ENCODE measurements at places on chromosomes 6 and 20.

DNA sequence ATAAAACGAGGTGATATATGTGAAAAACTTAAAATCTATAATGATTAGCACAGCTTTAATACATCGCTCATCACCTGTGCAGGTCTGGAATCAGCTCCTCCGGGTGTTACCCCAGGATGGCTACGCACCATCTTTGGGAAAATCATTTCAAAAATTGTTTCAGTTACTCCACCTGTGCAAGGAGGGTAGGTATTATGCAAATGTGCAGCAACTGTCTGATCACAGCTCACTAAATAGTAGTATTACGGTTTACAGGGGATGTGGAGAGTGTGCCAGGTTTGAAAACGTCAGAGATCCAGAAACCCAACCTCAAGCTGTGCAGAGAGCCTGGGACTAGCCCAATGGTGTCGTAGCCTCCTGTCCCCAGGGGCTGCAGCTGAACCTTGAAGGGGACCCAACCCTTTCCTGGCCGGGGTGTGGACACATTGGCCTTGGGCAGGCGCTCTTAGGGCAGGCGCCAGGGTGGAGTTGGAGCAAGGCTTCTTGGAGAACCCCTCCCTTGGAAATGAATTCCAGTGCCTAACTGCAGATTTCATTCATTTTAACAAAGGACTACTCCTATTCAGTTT lies 24.2 kb upstream of the SGK1 start:
- no peak for DNase-seq

- no peak for DNase-seq
Measured at GRCh38 chr6:143745166-143746133, 67.7 kb downstream of the PHACTR2 start.

DNA sequence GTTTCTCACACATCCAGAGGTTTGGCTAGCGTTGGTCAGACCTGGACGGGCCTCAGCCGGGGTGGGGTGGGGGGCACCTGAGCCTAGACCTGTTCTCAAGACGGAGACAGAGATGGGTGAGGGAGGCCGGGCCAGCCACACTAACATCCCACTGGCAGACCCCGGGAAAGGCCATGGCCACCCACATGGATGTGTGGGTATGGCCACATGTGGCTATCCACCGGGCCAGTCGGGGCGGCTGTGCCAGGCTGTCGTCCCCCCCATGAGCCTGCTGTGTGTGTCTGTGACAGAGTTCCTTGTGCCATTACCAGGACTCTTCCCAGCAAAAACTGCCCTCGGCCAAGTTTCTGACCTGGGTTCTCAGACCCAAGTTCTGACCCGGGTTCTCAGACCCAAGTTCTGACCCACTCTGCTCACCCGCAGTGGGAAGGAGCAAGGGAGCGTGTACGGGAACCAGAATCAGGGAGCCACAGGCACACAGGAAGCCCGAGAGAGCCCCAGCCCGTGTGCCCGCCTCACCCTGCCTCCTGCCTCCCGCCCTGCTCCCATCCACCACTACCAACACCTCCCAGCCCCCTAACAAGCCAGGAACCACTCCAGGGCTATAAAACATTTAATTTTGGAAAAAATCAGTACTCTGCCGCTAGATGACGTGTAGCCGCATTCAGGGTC lies 255.5 kb downstream of the TAF4 start:
- DNase-seq, result no peak

DNA sequence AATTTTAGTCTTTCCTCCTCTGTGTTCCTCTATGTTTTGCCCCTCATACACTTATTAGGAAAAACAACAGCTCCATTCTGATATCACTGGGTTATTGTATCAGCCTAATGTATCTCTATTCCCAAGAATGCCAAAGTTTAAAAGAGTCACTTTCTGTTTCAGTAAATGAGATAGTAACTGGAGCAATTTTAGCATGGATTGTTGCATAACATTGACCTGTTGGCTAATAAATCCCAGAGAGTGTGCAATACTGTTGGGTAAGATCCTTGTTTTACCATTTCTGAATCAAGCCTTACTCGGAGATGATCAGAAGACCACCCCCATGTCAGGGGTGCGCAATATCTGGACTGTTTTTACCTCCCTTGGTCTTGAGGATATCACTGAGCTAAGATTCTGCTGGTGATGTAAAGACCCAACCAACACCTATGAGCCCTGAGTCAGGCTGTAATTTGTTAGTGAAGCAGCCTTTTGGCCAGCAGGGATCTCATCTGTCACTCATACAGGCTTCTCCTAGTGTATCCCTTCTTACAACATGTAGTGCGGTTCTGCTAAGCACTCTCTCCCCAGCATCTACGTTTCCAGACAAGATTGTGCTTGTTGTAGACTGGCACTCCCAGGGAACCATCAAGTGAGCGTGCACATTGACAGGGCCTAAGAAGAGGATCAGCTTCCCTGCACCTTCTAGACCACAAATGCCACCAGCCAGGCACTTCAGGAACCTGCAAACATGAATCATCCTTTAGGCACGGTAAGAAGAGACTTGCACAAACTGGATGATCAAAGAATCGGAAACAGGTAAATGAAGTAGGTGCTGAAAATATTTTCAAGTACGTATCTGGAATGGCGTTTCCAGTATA lies 11.5 kb upstream of the IPCEF1 start:
- DNase-seq, result no peak

GRCh38 chr6:132751306-132751705 lies 6.4 kb downstream of the VNN2 start:
- DNase-seq, result peak; percentile 44

DNA sequence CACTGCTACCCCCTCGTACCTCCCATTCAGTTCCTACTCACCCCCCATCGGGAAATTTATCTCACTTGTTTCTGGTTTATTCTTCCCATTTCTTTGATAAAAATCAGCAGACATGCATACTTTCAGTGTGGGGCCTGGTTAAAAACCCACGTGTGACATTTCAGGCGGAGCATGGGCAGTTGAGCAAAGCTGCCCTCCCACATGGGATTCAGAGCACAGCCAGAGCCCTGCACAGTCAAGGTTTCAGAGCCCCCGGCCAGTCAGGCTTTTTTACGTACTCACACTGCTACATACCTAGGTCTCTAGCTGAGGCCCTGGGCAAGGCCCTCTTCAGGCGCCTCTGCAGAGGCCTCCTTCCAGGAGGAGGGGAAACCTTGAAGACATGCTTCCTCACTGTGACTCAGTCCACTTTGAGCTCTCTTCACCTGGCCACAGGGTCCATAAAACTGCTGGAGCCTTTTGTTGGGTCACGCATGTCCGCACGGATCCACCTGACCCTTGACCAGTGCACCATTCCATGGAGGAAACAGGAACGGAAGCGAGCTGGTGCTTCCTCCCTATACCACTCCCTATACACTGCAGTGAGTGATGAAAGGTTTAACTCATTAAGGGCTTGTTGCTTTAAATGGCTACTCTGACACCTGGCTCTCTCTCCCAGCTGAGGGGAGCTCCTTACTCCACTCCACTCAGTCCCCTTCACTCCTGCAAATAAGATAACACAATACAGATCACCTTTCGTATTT lies 713.3 kb downstream of the PRKN start:
- no peak for DNase-seq

DNA sequence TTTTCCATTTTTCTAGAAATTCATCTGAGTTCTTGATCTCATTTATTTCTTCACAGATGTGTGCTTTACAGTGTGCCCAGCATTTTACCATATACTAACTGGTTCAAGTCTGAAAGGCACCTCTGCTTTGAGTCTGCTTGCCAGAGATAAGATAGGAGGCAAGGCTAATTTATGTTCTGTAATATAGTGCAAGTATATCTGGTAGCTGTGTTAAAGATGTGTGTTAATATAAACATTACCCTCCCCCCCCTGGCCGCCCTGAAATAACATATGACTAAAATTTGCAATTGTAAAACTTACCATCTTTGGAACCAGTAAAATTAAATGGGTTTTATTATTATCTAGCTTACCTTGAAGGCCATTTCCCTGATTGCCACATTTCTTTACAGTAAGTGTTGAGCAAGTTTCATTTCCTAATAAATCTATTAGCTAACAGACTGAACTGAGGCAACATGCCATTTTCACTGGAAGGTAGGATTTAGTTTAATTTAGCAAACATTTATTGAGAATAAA lies 2.7 kb downstream of the FBXO9 start:
- no peak for DNase-seq

DNA sequence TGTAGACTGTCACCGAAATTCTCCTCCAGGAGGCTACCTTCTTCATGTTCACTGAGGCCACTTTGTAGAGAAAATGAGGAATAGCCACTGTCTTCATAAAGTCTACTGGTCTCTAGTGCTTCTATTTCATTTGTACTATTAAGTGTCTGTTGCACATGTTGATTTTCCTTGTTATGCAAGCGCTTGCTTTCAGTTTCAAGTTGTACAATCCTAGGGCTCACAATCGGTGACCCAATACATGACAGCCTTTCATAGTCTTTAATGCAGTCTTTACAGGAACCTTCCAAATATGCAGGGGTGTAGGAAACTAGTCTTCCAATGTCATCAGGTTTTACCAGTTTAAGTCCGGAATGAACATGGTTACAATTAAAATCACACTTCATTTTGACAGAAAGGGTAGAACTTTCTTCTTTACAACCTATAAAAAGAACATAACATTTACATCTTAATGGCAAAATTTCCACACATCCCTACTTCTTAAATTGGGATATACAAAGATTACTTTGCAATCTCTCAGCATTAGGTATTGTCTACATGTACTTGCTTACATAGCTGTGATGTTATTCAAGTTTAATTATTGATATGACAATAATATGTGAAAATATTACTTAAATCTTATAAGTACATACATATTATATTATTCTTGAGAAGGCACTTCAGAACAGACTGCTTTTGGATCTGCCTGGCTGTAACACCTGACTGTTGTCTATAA lies 7.5 kb downstream of the FBXO5 start:
- peak; percentile 26 for DNase-seq

GRCh38 chr6:56807326-56807988 lies 147.4 kb upstream of the BEND6 start:
- DNase-seq, result no peak

- no peak for DNase-seq
Measured at GRCh38 chr6:167495506-167496401, 170.9 kb downstream of the TTLL2 start.

GRCh38 chr6:109073344-109074132 lies 21.1 kb downstream of the SESN1 start:
- DNase-seq, result peak; percentile 63

DNA sequence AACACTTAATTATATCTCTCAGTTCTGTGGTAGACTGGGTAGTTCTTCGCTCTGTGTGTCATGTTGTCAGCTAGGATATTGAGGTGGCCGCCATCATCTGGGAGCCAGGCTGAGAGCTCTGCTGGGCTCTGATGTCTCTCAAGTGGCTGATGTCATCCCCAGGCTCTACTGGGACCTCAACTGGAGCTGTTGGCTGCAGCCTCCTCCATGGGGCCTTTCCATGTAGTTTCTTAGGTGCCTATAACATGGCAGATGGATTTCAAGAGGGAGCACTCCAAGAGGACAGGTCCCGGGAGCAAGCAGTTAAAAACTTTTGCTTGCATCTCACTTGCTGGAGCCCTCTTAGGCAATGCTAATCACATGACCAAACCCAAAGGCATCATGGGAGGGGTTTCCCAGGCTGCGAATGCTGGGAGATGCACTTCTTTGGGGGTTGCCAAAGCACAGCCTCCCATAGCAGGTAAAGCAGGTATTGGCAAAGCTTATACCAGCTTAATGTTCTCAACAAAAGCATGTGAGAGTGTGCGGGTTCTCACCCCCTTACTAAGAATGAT lies 129.8 kb downstream of the TMEM242 start:
- no peak for DNase-seq

DNA sequence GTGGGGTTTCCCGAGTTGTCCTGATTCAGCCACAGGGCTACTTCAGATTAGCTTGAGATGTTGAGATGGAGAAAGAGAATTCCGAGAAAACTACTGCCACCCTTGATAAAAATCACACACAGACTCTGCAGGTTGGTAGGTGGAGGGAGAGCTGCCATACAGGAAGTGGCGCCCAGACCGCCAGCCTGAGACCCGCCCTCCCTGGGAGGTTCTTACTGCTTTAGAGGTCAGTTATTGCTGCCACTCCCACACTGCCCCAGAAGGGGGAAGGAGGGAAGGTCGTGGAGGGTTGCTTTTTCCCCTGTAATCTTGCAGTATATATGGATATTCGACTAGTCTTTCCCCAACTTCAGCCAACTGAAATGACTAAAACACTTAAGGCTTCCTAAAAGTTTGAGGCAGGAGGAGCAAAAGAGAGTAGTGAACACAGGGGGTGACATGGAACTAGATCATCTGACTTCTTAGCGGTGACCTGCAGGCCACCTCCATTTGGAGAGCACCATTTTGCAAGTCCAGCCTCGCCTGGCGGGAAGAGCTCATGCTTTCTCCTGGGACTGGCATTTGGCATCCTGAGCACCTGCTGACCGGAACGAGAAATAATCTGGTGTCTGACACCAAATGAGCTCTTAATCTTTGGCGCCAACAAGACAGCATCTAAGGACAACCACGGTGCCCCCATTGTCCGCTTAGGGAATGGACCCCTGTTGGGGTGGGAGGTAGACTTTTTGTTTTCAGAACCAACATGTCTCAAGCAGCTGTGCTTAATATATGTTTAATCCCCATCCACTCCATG lies 35.7 kb upstream of the SLC22A1 start:
- no peak for DNase-seq

- DNase-seq, result no peak
Measured at GRCh38 chr6:96436398-96436797, 85.2 kb upstream of the UFL1 start.

DNA sequence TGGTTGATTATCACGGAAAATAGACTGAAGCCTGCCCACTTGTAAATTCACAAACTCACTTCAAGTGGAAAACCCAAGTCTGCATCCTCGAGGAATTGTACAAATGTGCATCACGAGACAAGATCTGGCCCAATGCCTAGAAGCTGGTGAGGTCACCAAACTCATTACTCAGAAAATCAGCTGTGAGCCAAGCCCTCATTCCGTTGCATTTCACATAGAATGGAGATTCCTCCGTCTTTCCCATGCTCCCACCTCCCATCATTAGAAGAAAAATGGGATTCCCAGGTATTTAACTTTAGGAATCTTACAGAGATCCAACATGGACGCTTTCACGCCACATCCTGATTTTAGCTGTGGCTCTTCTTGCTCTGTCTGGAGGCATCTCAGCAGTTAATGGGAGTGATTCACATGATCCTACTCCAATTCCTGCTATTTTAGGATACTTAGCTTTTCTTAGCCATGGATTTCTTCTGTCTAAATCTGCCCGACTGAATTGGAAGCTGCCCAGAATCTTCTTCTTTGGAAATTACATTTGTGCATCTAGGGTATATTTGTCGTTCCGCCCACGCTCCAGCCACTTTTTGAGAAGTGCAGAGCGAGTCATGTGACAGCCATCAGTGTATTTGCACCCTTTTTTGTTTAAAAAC lies 68.7 kb upstream of the STMND1 start:
- DNase-seq, result no peak

GRCh38 chr20:3471397-3472021 lies 691 bp downstream of the ATRN start:
- DNase-seq, result no peak

DNA sequence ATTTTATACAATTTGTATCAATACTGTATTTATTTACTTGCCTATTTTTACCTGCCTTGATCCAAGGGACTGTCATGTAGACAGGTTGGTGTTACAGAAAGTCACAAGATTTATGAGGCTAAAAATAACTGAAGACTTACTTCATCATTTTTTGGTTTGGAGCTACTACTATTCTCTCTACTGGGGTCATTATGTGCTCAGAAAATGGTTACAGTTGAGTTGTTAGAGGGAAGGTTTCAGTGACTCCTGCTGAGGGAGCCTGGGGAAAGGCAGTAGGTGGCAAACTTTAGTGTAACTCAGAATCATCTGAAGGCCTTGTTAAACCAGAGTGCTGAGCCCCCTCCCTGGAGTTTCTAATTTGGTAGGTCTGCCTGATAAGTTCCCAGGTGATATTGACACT lies 118.8 kb downstream of the TINAG start:
- DNase-seq, result no peak
